BJ (cell line): ENCODE measurements at places on chromosomes 13 and 19.

- no peak for DNase-seq
These were observed 27.2 kb downstream of the MED26 start for GRCh38 chr19:16600824-16601223.

DNA sequence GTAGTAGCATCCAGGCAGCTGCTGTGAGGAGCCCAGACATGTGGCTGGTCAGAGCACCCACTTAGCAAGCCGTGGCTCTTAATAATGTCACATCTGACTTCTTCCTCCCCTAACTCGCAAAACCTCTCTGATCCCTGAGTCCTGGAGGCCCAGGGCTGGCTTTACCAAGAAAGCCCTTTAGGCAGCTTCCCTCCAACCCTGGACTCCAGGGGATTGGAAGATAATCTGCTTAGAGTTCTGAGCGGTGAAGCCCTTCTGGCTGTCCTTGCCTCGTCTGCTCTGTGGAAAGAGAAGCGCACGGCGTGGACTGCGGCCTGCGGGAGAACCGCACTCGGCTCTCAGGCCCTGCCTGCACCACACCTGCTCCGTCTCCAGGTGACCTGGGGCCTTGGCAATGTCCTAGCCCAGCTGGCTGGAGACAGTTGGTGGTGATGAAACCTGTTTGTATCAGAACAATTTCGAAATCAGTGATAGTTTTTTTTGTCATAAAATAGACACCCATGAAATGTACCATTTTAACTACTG lies 64.5 kb upstream of the MCF2L start:
- no peak for DNase-seq

DNA sequence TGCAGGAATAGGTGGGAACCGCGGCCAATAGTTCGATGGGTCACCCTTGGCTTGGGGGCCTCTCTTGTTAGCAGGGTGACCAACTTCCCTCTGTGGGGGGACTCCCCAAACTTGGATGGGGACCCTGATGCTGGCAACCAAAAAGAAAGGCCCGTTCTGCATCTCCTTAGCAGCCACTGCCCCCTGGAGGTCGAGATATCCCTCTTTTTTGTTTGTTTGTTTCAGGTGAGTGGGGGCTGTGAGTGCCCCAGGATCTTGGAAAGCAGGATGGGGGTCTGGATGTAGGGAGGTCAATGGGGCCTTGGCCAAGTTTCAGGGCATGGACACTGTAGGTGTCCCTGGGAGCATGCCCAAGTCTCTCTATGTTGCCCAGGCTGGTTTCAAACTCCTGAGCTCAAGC lies 7.7 kb upstream of the CRTC1 start:
- DNase-seq, result no peak

- no peak for DNase-seq
These were observed 11.7 kb upstream of the ADGRE5 start for GRCh38 chr19:14369399-14370168.

DNA sequence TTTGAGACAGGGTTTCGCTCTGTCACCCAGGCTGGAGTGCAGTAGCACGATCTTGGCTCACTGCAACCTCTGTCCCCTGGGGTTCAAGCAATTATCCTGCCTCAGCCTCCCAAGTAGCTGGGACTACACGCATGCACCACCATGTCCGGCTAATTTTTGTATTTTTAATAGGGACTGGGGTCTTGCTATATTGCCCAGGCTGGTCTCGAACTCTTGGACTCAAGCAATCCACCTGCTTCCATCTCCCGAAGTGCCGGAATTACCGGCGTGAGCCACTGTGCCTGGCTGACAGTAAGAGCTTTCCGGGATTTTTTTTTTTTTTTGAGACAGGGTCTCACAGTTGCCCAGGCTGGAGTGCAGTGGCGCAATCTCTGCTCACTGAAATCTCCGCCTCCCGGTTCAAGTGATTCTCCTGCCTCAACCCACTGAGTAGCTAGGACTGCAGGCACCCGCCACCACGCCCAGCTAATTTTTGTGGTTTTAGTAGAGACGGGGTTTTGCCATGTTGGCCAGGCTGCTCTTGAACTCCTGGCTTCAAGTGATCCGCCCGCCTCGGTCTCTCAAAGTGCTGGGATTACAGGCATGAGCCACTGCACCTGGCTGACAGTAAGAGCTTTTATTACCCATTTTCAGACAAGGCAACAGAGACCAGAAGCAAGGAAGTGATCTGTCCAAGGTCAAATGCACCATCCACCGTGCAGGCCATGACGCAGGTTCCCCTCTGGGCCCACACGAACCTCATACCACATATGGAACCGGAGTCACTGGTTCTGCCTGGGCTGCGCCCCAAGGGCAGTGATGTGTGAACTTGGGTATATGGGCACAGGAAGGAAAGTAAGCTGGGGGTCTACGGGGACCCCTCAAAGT lies 21.0 kb downstream of the RFX1 start:
- DNase-seq, result no peak

DNA sequence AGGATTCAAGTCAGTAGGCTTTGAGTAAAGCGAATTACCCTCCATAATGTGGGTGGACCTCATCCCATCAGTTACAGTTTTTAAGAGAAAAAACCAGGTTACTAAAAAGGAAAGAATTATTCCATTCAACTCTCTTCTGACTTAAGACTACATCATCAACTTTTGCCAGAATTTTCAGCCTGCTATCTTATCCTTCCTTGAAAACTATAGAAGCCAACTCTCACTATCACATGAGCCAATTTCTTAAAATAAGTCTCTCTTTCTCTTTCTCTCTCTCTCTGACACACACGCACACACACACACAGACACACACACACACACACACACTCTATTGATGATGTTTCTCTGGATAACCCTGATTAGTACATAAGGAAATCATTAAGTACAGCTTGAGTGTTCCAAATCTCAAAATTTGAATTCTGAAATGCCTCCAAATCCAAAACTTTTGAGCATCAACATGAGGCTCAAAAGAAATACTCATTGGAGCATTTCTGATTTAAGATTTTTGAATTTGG lies 217.0 kb upstream of the PRR20A start:
- DNase-seq, result no peak

DNA sequence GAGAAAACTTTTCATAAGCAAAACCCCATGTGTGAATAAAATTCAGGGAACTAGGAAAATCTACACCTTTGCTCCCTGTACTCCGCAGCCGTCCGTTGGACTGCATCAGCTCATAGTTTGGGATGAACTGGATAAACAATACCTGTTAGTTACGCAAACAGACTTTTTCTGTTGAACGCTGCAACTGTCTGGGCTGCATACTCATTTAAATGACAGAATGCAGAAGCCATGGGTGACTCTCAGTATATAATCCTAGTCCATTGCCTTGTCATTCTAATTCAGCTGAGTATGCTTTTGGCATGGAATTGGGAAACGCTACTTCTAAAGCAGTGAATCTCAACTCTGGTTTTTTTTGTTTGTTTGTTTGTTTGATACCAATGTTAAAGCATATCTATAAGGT lies 151.6 kb downstream of the SLITRK1 start:
- no peak for DNase-seq

DNA sequence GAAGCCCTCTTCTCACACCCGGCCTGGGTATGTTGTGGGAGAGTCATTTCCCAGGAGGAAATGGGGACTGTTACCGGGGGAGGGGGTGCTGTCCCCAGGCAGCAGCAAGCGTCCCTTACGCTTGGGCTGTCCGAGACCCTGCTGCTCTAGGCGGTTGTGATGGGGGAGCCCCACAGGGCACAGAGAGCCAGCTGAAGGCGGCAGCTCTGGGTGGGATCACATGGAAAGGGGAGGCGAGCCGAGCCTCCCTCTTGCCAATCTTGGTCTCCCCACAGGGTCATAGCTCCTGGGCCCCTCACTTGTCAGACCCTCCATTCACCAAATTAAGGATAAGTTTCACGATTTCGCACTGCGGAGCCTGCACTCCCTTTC lies 22.0 kb downstream of the EPN1 start:
- DNase-seq, result no peak
